Thymus (tissue), 14 donors: ENCODE measurements at places on chromosomes 2 and 18.

DNA sequence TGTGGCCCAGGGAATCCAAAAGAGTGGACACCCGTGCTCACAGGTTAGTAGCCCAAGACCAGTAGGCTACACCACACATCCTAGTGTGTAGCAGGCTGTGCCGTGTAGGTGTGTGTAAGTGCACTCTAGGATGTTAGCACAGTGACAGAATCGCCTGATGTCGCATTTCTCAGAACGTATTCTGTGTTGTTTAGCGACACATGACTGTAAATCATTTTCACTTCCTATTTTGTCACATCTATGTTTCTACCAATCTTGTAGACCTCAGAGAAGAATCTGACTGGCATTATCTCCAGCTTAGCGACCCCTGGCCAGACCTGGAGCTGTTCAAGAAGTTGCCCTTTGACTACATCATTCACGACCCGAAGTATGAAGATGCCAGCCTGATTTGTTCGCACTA is 45.1 kb downstream of the NTSR2 start:
- no peak for DNase-seq

- DNase-seq = no peak
Measured at GRCh38 chr2:26883956-26884355, 36.0 kb downstream of the DPYSL5 start.

DNA sequence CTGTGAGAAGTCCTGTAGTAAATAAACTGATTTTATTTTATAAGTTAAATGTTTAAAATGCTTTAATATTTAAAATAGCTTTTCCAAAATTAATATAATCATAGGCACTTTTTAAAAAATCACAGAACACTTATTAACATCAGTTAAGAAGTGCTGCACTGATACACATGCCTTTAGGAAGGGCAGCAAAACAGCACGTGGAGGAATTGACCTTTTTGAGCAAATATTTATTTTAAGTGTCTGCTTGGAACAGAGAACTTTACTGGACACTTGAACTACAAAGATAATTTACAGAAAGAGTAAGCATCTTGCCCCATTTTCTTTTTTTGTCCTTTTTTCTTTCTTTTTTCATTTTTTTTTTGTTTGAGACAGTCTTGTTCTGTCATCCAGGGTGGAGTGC is 87.7 kb upstream of the NARS1 start:
- no peak for DNase-seq

GRCh38 chr2:191636235-191636543 is 41.7 kb upstream of the NABP1 start:
- no peak for DNase-seq

DNA sequence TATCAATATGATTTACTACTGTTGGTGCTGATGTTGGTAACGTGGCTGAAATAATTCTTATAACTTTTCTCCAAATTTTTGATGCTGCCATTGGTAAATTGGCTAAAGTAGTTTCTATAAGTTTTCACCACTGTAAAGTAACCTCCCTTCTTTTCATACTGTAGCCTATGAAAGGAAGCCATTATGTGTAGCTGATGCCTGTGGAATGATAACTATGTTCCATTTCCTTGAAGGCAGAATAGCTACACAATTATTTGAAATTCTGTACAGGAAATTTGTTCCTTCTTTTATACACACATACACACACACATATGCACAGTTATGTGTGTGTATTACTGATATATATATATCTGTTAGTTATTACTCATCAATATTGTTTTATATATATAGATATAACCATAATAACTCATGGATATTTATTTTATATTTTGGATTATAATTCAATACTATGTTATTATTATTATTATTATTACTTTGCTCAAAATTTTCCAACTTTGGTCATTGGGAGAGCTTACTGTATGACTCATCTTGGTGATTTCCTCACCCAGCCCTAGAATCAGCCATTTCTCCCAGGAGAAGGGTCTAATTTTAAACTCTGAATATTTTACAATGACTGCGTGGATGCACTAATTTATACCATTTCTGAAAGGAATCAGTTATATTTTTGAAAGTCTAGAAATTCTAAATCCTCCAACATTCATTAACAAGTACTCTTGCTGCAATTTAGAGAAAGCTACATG is 1677.7 kb downstream of the SUCLG1 start:
- DNase-seq = no peak

- DNase-seq = no peak
Measured at GRCh38 chr2:121051311-121051710, 233.7 kb downstream of the TFCP2L1 start.

GRCh38 chr2:69046221-69046662 is 33.3 kb downstream of the ANTXR1 start:
- DNase-seq = no peak

DNA sequence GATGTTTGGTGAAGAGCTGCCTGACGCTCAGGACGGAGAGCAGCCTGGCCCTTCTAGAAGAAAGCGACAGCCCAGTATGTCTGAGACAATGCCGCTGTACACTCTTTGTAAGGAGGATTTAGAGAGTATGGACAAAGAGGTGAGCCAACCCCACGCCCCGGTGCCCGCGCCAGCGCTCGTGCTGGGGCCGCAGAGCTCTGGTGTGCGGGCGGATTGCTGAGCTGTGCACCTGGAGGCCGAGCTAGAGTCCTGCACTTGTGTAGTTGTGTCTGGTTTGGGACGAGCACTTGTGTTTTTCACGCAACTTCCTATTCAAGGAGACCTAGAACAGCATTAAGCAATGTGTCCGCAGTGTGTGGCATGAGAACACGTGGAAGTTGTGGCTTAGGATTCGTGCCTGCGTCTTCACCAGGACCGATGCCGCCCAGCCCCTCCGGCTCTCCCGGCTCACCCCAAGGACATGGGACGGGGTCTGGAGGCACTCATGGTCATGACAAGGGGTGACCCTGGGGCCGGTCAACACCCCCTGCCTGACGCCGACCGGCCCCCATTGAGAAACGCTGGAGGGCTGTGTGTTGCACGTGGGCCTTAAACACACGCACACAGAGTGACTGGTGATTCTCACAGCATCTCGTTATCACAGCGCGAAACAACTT is 49.5 kb downstream of the CTDP1 start:
- DNase-seq = no peak

GRCh38 chr18:74512321-74513053 is 16.3 kb downstream of the CNDP2 start:
- no peak for DNase-seq

DNA sequence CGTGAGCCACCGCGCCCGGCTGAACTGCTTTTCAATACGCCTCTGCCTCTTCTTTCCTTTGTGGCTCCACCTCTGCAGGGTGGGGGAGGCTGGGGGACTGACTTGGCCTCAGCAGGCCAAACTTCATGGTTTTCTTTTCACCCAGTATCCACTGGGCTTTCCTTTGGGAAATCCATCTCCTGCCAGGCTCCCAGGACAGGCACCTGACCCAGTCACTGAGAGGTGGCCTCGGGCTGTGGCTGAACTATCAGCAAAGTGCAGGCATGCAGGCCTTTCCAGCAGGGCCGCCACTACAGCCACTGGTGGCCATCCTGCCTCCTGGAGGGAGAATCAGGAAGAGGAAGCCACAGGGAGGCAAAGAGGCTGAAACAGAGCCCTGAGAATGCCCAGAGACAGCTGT is 33.4 kb upstream of the SEMA4C start:
- DNase-seq = no peak

DNA sequence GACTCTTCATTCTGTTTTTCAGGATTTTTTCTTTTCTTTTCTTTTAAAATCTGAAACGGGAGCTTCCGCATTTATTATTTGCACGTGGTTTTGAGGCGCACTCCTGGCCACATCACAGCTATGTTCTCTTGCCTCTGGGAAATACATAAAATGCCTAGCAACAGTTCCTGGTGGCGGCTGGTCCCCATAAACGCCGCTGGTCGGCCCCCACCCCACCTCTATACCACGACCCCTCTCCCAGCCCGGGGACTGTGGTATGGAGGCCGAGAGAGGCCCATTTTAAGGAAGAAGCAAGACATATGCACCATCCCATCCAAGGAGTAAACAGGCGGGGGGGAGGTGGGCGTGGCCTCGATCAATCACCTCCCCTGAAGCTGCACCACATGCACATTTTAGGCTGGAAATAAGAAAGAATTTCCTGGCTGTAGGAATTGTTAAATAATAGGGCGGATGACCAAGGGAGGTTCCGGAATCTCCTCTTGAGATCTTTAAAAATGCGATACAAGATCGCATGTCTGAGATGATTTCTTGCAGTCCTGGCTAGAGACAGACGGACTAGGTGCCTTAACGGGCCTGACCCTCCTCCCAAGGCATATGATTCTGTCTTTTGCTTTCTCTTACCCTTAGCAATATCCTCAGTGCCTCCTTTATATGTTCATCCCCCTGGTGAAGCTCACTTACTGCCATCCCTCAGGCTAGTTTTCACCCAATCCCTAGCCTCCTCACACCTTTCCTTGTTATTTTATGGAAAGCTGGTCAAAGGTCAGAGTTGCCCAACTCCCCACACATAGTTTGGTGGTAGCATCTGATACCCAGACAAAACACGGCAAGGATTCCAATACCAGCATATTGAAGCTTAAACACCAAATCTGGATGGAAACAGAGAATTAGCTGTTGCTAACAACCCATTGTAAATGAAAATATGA is 82.4 kb downstream of the BCL2 start:
- DNase-seq = no peak

DNA sequence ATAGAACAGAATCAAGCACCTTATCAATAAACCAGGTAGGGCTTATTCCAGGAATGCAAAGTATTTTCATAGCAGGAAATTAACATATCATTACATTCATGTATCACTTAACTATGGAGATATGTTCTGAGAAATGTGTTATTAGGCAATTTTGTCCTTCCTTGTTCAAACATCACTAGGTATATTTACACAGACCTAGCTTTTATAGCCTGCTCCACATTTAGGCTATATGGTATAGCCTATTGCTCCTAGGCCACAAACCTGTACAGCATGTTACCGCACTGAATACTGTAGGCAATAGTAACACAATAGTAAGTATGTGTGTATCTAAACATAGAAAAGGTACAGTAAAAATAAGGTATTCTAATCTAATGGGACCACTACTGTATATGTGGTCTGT is 82.8 kb upstream of the KCTD1 start:
- DNase-seq = no peak

- DNase-seq = no peak
Measured at GRCh38 chr2:217645896-217646295, 356.9 kb downstream of the TNS1 start.

DNA sequence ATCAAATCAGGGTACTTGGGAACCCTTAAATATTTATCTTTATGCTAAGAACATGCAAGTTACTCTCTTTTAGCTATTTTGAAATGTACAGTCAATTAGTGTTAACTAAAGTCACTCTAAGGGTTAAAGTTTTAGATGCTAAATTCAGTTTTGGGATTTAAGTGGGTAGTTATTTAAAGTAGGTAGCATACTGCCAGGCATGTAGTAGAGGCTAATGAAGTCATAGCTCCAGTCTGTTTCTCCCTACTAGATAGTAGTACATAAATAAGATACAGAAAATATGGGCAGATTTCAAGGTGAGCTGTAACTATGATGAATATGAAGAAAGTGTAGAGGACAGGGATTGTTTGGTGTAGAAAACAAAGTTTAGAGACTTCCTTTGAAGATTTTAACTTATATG is 7.5 kb downstream of the RAB3GAP1 start:
- DNase-seq = no peak

DNA sequence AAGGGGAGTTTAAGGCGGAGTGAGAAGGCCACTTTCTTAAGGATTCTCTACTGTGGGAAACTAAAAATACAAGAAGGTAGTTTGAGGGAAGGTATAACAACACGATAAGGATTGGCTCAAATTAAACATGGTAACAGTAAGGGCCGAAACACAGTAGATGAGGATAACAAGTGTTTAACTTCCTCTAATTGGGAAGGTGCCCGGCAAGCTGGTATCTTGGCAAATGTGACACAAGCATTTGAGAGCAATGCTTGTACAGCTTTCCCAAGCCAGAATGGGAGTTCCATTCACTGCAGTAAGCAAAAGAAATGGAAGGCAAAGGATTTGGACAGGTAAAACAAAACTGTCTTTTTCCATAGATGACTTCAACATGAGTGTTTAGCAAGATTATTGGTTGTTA is 19.8 kb downstream of the USP40 start:
- DNase-seq = no peak

DNA sequence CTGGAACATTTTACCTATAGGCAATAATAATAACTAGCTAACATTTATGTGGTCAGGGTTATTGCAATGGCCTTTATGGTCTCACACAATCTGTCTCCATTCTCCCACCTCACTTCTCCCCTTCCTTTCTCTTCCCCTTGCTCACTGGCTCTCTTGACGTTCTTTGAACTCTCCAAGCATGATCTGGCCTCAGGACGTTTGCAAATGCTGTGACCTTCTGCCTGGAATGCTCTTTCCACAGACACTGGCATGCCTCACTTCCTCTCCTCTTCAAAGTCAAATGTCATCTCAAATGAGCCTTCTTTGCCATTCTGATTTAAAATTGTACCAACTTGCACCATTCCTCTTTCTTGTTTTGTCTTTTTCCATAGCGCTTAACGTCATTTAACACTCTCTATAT is 25.3 kb upstream of the GCG start:
- no peak for DNase-seq

DNA sequence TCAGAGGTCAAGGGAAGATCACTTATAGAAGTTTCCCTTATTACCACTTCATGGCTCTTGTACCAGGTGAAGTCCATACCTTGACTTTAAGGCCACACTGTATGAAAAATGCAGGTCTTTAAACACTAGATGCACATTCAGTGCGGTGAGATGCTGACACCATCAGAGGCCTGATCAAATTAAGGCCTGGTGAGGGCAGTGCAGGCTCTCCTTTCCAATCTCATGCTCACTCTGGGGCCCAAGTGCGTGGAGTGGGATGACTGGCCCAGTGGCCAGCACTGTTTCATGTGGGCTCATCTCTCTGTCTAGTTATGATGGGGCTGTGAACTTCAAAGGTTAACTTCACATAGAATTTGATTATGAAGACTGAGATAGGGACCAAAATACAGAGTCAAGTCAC is 281.1 kb downstream of the SLC4A3 start:
- no peak for DNase-seq

DNA sequence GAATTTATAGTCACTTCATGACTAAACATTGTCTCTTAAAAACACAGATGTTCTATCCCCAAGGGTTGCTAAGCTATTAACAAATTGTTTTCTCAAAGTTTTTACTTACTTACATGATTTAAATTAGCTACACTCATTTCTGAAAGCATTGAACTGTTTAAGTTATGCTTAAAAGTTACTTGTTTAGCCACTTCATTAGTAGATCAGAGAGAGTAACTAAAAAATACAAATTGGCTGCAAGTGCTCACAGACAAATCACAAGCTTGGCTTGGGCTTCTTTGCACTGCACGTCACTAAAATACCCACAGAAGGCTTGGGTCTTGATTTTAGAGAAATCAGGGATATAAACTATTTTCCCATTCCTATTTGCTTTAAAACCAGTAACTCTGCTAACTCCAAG is 114.1 kb upstream of the SMAD7 start:
- DNase-seq = no peak
